ENCODE measurements at places on chromosomes 2 and 18.

- peak; percentile 23 for DNase-seq
Measured at GRCh38 chr2:240060977-240061591, 7.8 kb upstream of the OR6B3 start.

DNA sequence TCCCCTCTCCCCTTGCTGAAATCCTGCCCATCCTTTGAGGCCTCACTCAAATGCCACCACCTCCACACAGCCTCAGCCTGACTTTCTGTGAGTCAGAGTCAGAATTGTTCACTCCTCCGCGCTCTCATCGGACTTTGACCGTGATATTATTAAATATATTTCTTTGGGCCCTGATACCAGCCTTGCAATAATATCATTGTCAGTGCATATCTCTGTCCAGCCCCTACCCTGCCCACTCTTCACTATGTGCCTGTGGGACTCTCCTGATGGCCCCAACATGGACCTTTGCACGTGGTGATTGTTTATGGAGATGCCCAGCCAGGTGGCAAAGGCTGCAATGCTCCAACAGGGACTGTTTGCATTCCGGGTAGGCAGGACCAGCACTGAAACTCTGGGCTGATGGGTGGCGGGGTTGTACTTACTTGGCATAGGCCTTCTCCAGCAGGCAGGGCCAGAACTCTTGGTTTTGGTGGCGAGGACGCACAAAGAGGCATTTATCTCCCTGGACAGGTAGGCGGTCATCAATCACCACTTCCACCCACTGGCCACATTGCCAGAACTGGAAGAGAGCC is 37.3 kb downstream of the CAPN13 start:
- no peak for DNase-seq

- DNase-seq, result no peak
Measured at GRCh38 chr2:120489023-120489422, 143.1 kb downstream of the INHBB start.

GRCh38 chr2:20194097-20195015 is 30.6 kb downstream of the SDC1 start:
- no peak for DNase-seq

DNA sequence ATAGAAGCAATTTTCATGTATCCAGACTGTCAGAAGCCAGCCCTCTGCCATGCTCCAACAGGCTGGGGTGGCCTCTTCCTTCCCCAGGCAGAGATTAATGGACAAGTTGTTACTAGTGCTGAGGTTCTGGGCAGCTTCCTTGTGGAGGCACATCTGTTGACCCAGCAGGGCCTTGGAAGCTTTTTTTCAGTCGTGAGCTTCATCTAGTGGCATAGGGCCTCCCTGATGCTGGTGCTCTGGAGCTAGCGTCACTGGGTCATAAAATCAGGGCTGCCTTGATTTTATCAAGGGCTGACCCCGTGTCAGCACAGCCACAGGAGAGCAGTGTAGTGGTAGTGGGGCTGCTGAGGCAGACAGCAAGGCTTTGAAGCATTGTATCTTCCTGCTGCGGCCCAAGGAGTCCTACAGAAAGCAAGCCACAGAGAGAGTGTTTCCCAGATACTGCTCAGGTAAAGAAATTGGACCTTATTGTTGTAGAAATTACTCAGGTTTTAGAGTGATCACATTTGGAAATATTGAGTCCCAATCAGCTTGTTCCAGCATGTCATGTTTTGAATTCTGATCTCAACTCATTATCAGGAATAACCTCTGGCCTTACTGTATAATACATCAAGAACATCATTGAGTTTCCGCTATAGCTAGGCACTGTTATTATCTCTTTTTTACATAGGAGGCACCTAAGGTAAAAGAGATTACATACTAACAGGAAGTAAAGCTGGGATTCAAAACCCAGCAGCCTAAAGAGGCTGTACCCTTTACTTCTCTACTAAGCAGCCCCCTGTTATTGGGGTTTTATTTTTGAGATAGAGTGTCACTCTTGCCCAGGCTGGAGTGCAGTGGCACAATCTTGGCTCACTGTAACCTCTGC is 92.3 kb upstream of the ALPP start:
- no peak for DNase-seq

DNA sequence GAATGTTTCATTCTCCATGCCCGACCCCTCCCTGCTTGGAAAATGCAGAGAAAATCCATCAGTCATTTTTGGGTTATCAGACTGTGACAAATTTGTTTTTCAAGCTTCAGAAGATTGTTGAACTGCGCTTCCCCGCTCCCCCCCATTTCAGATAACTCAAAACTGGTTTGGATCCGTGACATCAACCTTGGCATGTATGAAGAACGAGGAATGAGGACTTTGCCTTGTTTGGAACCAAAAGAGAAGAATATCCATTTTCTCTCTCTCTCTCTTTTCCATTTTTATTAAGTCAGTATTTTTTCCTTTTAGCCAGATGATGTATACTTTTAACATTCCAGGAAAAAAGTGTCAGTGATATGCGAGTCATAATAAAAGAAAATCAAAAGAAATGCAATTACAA is 171.6 kb downstream of the BCL2 start:
- no peak for DNase-seq

Measured in T-helper 9 cell (primary cell).